ENCODE measurements at places on chromosomes 2 and 18.

GRCh38 chr2:191166111-191166755 lies 15.4 kb upstream of the STAT4 start:
- no peak for DNase-seq

DNA sequence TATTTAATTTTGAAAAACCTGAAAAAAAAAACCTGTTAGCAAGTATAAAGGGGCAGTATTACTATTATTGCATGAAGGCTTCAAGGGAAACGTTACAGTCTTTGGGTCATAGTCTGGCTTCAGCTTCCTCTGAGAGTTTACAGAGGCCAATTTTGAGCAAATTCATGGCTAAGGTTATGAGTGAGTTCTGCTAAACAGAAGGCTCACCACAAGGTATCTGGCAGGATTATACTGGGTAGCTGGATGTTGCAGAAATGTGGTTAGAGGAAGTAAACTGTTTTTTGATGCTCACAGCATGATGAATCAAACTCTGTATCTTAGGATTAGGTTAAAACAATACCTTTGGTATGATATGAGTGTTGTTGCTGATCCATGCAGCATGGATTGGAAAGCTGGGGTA lies 9.3 kb downstream of the MRPL19 start:
- DNase-seq = no peak

- no peak for DNase-seq
These were observed 34.0 kb downstream of the BIN1 start for GRCh38 chr2:127072970-127073369.

DNA sequence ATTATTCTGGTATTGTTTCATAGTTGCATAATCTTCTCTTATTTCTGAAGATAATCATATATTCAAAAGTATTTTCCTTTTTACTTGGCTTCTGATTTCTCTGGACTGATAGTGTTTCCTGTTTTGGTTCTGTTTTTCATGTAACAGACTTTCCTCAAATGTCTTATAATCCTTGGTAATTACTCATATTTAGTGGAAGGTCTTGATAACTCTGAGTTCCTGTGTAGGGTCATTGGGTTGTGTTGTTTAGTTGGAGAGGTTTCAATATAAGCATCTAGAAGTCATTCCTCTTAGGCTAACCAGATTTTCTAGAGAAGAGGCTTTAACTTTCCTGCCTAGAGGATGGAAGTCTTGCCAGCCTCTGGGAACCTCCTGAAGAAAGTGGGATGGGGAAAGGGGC lies 23.8 kb downstream of the MFSD6 start:
- no peak for DNase-seq

DNA sequence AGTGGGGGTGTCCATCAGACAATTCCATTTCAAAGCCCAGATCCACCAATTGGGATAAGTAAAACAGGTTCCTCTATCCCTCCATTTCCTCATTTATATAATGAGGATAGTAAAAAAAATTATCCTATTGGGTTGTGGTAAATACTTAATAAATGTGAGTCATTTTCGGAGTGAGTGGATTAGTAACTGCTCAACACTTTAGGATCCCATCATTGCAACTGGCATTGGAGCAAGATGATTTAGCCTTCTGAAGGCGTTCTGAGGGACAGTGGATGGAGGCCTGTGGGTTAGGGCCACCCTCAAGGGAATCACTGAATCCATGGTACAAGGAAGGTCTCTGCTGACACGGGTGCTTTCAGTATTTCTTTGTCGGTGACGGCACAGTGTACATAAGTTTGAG lies 108.6 kb upstream of the FZD7 start:
- no peak for DNase-seq

DNA sequence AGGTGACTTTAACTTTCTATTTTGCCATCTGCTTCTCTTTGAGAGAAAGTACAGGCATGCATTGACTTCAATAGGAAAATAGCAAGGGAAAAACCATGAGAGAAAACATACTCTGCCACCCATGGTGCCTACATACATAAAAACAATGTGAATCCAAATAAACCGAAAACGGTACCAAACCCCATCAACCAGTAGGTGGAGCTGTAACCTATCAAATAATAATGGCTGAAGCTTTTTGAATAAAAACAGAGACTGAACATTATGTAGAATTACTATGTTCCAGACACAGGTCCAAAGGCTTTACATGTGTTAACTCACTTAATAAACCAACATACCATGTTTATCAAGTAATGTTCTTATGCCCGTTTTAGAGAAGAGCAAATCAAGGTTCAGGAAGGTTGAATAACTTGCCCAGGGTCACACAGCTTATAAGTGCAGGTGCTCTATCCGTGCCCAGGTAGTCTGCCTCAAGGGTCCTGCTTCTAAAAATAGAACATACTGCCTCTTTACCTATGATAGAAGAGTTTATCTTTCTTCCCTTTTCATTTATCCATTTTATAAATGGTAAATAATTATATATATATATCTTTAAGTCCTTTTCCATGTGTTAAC lies 293.9 kb upstream of the SYT4 start:
- DNase-seq = no peak

DNA sequence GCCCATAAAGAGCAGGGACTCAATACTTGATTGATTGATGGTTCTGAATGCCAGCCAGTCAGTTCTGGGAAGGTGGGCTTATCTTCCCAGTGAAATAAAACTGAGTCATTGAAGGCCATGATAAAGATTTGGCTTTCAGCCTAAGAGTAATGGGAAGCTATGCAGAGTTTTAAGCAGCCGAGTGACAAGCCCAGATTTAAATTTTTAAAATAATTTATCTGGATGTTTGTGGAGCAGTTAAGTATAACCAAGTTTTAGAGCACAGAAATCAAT lies 122.8 kb downstream of the RAPGEF4 start:
- DNase-seq = no peak

- DNase-seq = no peak
These were observed 264.4 kb upstream of the SIX2 start for GRCh38 chr2:45273412-45274249.

GRCh38 chr18:9082711-9083510 lies 19.6 kb upstream of the NDUFV2 start:
- no peak for DNase-seq

GRCh38 chr2:190119257-190119656 lies 56.7 kb upstream of the MSTN start:
- DNase-seq = no peak

GRCh38 chr2:661360-661635 lies 15.9 kb downstream of the TMEM18 start:
- DNase-seq = no peak

- no peak for DNase-seq
These were observed 441.8 kb downstream of the CMPK2 start for GRCh38 chr2:6423944-6424343.

DNA sequence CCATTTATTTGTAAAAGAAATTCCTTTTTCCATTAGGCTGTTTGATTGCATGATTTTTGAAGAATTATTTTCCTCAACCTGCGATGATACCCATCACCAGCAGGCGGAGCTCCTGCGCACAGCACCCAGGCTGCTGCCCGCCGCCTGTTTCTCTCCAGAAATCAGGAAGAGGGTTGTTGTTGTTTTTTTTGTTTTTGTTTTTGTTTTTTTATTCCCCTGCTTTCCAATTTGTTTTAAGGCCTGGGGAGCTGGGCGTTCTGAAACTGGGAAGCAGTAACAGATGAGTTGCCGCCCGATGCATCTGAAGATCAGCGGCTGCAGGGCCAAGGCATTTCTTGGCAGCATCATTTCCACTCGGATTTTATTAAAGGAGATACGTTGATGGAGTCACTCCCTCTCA lies 132.1 kb downstream of the MBP start:
- no peak for DNase-seq

DNA sequence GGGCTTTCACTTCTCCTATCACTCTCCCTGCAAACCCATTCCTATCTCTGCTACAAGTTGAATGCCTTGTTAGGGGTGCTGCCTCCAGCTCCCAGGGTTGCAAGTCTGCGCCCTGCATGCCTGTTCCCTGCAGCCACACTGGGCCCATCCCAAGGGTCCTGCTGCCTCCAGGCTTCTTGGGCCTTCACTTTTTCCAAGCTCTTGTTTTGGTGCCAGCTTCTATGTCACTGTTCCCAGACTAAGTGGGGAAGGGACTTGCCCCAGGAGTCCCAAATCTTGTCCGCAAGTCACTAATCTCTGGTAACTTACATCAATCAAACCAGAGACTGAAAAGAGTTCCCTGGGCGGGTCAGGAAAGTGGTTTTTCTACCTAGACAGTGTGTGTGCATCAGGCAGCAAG lies 65.4 kb downstream of the ZCCHC2 start:
- DNase-seq = peak; percentile 75

GRCh38 chr18:3623769-3624545 lies 174.0 kb downstream of the TGIF1 start:
- no peak for DNase-seq

DNA sequence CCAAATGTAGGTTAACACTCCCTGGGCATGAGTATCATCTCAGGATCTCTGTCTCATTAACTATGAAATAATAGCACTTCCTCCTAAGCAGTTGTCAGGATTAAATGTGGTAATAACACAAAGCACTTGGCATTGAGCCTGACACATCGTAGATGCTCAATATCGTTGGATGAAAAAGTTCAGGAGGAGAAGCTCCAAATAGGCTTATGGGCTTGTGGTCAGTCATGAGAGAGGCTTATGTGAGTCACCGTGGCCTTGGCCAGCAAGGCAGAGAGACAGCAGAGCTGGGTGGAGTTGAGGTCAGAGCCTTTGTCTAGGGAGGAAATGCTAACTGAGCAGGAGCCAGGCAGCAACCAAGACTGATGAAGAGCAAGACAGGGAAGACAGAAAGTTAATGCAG lies 68.3 kb upstream of the PPM1B start:
- no peak for DNase-seq

DNA sequence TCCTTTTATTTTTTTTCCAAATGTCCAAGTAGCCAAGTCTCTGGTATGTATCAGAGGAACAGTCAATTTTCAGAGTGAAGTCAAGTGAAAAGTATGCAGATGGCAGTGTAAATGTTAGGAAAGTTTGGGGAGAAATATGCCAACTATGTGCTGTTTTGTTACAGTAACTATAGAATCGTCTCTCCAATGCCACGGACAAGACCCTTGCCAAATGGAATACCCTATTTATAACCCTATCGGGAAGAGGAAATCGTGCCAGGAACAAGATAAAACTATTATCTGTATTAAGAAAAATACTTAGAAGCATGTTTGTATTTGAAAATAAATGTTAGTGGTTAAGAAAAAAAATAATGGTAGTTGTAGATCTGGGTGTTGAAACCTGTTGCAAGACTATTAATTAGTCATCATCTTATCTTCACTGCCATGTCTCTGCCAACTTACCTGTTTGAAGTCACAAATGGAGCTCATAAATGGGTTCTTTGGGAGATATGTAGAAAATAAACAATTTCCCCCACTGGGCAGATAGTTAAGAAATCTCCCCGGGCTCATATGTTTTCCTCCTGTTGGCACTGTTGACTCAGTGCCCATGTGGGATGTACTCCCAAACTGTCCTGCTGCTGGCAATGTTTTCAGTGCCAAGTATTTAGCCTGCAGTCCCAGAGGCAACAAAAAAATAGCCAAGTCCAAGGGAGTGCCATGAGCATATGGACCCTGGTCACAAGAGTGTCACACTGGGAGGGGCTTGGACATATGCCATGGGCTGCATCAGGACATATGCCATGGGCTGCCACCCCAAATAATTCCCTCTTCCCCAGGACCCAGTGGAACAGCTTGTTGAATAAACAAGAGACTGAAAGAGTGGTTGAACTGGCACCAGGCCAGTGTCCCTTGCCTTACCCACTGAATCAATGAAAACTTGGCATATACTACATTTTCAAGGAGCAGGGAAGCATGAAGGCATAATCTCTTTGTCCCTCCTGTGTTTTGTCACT lies 366.9 kb downstream of the OSR1 start:
- DNase-seq = no peak

- no peak for DNase-seq
These were observed 8.9 kb downstream of the TPO start for GRCh38 chr2:1422131-1422530.

GRCh38 chr2:172085460-172086159 lies at the start of gene DLX1:
Gene DLX1 (plus strand): TSS chr2:172085507. CDS start chr2:172085678, 171 bp downstream.
- DNase-seq = no peak

- DNase-seq = peak; percentile 90
These were observed 86.1 kb downstream of the SH3YL1 start for GRCh38 chr2:177733-178132.

DNA sequence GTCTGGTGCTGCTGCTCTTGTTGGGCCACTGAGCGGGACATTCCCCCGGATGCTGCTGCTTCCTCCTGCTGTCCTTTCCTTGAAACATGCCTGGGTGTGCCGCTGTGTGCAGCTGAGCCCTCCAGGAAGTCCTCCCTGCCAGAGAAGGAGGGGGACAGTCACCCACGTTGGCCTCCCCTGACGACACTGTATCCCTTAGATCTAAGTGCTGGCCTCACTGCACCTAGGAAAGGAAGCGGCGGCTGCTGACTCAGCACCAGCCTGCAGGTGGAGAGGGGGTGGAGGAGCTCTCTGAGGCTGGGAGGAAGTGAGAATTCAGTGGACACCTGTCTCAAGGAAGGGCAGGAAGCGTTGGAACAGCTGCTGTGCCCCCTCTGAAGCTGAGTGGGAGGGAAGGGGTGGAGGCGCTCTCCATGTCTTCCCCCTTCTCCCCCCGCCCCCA lies 239.8 kb downstream of the HAUS1 start:
- no peak for DNase-seq

DNA sequence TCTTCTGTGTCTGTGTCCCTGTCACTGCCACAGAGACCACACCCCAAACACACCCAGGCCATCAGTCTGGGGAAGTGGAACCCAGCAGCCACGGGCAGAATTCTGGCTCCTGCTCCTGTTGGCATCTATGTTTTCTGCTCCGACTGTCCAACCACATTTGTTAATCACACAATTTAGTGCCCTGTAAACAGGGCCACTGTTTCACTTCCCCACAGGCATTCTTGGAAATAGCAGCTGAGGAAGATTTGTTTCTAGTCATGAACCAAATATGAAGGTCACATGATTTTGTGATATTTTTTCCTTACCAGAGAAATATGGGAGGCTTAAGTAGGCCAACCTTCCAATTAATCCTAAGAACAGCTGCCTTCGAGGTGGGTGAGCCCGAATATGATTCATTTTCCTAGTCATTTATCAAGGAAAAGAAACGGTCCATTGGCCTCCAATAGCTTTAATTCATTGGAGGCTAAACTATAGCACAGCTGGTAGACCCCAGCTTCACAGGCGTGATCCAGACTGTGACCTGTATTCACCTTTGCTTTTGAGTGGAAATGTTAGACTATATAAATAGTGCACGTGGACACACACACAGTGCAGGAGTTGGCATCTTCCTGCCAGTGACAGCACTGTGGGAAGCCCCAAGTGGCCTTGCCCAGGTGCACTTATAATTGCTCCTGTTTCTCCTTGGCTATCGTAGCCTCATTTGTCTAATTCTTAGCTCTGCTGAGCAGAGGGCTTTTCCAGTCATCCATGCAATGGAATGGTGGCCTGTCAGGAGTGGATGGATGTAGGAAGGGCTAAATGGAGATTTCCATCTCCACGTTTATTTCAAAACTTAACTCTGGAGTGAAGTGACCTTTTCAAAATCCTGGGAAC lies 267.9 kb downstream of the LPIN1 start:
- DNase-seq = no peak

- DNase-seq = no peak
These were observed 124.7 kb upstream of the CTAGE1 start for GRCh38 chr18:22542406-22542835.

All from esophagus muscularis mucosa (tissue), 4 donors.